ENCODE measurements at places on chromosomes 6 and 20. TPM values are rescaled to one million over a fixed set of nuclear protein-coding genes. Genes with fewer than 3 reads are reported as not detected.

DNA sequence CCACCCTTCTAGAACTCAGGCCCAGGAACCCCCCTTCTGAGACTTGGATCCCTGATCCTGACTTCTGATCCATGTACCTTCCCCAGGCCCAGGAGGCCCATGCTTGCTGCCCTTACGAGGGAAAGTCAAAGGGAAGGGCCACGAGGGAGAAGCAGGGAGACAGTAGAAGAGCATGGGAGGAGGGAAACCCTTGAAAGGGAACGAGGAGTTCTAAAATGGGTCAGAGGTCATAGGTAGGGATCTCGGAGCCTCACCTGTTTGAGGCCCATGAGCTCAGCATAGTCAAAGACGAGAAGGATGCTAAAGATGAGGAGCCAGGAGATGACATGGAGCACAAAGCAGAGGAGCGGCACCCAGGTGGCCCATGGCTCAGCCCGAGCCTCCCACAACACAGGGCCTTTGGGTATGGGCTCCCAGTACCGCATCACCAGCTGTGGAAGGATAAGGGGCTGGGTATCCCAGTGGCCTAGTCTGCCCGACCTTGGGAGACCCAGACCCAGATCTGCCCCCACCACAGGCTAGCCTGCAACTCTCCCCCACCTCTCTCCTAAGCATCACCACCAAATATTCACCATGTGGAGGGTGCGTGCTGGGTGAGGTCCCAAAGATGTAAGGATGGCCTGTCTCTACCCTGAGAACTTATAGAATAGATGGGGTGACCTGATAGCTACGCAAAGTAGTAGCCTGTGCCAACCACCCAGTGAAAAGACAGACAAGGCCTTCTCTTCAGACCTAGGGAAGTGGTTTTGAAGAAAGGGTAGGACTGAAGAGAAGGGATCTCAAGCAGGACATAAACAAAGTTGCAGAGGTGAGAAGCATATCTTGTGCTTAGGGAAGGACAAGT is 1.5 kb downstream of the NRM start:
- no peak for DNase-seq

DNA sequence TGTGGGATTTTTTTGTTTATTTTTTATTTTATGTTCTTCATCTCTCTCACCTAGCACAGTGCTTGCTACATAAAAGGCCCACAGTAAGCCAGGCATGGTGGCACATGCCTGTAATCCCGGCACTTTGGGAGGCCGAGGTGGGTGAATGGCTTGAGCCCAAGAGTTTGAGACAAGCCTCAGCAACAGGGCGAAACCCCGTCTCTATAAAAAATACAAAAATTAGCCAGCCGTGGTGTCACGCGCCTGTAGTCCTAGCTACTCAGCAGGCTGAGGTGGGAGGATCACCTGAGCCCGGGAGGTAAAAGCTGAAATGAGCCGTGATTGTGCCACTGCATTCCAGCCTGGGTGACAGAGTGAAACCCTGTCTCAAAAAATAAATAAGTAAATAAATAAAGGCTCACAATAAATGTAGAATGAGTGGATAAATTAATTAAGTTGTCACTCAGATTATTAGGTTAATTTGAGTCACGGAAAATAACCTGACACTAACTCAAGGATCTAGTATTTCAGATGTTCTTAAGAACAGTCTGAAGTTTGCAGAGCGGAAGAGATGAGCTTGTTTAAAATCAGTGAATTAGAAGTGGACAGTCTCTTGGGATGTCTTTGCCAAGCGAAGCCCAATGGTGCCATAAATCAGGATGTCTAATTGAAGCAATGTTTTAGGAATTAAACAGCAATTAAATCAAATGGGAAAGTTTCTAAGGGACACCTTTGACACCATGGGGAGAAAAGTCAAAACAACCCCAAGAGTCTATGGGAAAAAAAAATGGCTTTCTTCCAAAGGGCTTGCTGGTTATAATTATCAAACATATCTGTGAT is 214.4 kb downstream of the ZNF217 start:
- DNase-seq: no peak

GRCh38 chr20:59110607-59111006 is 53.0 kb upstream of the ZNF831 start:
- DNase-seq: no peak

DNA sequence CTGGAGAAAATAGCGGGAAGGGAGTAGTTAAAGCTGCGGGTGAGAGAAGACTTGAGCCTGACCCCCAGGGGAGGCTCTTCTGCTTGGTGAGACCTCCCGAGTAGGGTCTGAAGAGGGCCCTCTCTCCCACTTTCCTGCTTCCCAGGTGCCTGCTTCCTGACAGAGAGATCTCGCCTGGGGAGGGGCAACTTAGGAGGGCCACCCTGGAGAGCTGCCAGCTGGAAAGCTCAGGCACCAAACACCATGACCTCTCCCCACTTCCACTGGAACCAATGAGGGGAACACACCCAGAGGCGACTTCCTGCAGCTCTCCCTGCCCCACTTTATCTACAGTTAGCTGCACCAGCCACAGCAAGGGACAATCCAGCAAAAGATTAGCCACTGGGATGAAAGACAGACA is 208.0 kb downstream of the TBXT start:
- no peak for DNase-seq

DNA sequence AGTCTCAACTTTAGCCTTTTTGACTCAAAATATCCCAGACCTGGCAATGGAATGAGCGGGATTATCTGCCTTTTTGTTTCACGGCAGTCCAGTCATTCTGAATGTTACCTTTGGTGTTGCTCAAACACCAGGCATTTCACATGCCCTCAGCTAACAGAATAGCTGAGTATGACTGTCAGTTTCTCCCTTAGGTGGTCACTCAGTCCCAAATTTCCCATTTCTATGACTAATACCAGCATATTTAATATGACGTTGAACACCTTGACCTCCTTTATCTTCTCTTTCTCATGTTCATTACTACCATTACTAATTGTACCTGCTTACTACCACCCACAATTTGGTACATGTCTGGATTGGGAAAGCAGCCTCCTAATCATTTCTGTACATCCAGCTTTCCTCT is 65.2 kb downstream of the EDN1 start:
- no peak for DNase-seq

GRCh38 chr20:58706150-58706892 is 13.7 kb downstream of the NPEPL1 start:
- no peak for DNase-seq

DNA sequence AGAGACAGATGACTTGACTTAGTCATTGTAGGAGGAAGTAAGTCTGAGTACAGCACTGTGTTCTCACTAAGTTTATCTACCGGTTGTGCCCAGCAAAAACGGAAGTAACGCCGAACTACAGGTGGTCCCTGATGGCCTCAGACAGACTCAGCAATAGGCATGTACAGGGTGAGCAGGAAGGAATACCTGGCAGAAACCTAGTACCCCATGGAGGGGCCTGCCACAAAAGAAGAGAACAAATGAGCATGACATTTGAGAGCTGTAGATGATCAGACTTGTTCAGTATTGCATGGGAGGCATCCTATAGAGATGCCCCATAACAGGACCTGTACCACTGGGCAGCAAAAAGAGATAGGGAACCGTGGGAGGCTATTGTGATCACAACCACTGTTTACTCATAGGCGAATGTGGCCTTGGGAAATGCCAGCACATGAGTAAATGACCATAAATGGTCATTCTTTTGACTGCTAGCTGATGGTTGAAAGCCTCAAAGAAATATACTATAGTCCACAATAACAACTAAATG is 106.4 kb upstream of the TAB2 start:
- no peak for DNase-seq

DNA sequence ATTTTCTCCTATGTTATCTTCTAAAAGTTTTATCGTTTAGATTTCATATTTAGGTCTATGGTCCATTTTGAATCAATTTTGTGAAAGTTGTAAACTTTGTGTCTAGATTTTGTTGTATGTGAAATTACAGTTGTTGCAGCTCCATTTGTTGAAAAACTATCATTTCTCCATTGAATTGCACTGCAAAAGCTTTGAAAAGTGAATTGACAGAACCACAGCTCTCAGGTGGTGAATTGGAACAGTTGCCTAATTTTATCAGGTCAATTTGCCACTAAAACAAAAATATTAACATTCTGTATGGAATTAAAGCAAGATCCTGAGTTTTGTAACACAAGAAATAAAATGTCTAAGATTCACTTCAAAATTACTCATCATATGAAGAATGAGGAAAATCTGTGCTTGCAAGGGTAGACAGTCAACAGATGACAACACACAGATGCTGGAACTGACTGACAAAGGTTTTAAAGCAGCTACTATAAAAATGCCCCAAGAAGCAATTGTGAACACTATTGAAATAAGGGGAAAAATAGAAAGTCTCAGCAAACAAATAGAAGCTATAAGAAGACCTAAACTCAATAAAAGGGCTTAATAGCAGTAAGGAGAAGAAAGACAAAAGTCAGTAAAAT is 346.7 kb downstream of the PAX1 start:
- DNase-seq: no peak

GRCh38 chr6:2491137-2491536 is 245.7 kb upstream of the GMDS start:
- no peak for DNase-seq

DNA sequence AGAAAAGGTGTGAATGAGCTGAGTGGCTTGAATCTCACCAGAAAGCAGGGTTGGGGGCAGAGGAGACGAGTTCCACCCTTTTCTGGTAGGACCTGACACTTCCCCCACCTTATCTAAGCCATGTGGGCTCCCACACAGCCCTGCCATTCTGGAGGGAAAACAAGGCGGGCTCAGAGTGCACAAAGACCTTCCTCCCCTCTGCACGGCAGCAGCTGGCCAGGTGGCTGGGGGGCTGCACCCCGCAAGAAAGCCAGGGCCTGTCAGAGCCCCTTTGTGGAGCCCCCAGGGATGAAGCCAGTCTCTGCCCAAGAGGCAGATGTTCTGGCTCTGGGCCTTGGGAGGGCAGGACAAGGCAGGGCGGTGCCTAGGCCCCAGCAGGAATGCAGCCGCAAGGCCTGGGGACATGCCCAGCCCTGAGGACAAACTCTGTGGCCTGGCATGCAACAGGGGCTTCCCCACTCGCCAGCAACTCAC is 48.4 kb upstream of the DSN1 start:
- no peak for DNase-seq

DNA sequence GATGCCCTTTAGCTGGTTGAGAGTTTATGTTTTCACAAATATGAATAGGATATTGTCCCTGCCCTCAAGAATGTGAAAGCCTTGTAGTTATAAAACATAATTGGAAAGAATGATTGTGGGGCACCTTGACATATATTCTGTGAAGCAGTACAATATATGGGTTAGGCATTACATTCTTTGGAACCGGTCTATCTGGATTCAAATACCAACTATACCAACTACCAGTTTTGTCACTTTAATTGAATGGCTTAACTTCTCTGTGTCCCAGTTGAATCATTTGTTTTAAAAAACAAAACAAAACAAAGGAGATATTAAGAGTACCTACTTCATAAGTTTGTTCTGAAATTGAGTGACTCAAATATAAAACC is 146.5 kb downstream of the TBC1D32 start:
- no peak for DNase-seq

- DNase-seq: no peak
These were observed 194.0 kb downstream of the SOD2 start for GRCh38 chr6:159499034-159499433.

DNA sequence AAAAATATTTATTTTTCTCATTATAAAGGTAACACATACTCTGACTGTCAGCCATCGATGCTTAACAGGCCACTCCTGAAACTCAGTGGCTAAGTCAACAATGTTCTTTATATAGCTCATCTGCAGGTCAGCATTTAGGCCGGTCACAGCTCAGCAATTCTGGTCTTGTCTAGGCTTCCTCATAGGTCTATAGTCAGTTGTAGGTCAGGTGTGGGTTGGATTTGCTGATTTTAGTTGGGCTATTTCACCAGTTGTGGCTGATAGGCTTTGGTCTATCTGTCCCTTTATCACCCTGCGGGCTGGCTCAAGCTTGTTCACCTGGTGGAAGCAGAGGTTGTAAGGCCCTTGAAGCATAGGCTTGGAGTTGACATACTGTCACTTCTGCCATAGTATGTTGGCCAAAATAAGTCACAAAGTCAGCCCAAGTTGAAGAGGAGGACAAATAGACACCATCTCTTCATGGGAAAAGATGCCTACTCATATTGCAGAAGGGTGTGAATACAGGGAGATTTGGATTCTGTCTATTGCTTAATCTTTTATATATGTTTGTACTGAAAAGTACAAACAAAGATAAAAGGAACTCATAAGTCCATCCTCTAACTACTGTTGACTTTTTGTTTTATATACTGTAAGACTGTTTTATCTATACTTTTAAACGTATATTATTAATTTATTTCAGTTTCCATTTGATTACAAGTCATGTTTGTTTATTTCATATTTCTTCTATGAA is 75.0 kb downstream of the BCKDHB start:
- no peak for DNase-seq

GRCh38 chr6:4351520-4352321 is 216.3 kb upstream of the ECI2 start:
- peak; percentile 78 for DNase-seq

DNA sequence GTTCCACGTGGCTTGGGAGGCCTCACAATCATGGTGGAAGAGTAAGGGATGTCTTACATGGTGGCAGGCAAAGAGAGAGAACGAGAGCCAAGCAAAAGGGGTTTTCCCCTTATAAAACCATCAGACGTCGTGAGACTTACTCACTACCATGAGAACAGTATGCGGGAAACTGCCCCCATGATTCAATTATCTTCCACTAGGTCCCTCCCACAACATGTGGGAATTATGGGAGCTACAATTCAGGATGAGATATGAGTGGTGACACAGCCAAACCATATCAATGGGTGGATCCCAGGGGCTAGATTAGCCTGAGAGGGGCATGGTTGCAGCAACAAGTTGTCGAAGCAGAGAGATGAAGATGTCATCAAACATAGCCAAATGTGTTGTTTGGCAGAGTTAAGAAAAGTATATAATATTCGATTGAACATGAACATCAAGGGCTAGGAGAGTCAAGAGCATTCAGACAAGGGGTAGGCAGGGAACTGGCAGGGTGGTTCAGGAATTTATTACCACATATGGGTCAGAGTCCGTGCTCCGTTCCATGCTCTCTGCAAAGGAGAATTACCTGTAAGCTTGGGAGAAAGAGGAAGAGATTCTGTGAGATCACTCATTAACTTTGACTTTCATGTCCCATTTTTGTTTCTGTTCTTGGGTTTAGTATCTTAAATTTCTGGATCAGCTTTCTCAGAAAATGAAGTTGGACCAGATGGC is 98.8 kb downstream of the CCDC170 start:
- no peak for DNase-seq

- no peak for DNase-seq
These were observed 114.3 kb upstream of the GGTLC1 start for GRCh38 chr20:24102749-24103333.

Gene CYP21A2
- not detected for total RNA-seq

Gene SLC22A16
- not detected for total RNA-seq

Gene DYNLT2
- 0.22 TPM for total RNA-seq

Gene CNR1
- under 0.01 TPM for total RNA-seq

Gene ELOVL4
- total RNA-seq: under 0.01 TPM

Gene DSP
- 19.2 TPM for total RNA-seq

Gene ZBP1
- total RNA-seq: not detected

Gene SH3BGRL2
- total RNA-seq: 123 TPM

Measured in lung microvascular endothelial cell (primary cell).